Progenitor cell of endocrine pancreas (in vitro differentiated cells): ENCODE measurements at places on chromosomes 12 and 14. TPM values are rescaled to one million over a fixed set of nuclear protein-coding genes. Genes with fewer than 3 reads are reported as not detected.

The TNS2 gene
- total RNA-seq, result 6.6 and 7.3 TPM in 2 replicates

The PLBD1 gene
- total RNA-seq, result 26.1 and 28.3 TPM in 2 replicates

The SMIM41 gene
- not detected in 2 replicates for total RNA-seq

The LPAR5 gene
- total RNA-seq, result 0.27 TPM in 1 of 2 replicates, not detected in the other

The SLC10A1 gene
- not detected in 2 replicates for total RNA-seq

The MGST1 gene
- 198 and 201 TPM in 2 replicates for total RNA-seq

The CFAP54 gene
- 5.9 TPM in 2 replicates for total RNA-seq

The ACVRL1 gene
- 0.18 TPM in 1 of 2 replicates, not detected in the other for total RNA-seq

The GZMB gene
- total RNA-seq, result not detected in 2 replicates

The CLEC4C gene
- total RNA-seq, result not detected in 2 replicates

The CKB gene
- total RNA-seq, result 929 and 983 TPM in 2 replicates

The CPNE6 gene
- not detected in 2 replicates for total RNA-seq

The IFT81 gene
- total RNA-seq, result 46.1 and 48.7 TPM in 2 replicates

The MYRFL gene
- 0.67 and 0.93 TPM in 2 replicates for total RNA-seq

The SLC17A8 gene
- total RNA-seq, result 1.2 and 1.5 TPM in 2 replicates

The MIP gene
- not detected in 2 replicates for total RNA-seq

The OLR1 gene
- total RNA-seq, result not detected in 2 replicates

The EID3 gene
- 2.8 and 2.9 TPM in 2 replicates for total RNA-seq

DNA sequence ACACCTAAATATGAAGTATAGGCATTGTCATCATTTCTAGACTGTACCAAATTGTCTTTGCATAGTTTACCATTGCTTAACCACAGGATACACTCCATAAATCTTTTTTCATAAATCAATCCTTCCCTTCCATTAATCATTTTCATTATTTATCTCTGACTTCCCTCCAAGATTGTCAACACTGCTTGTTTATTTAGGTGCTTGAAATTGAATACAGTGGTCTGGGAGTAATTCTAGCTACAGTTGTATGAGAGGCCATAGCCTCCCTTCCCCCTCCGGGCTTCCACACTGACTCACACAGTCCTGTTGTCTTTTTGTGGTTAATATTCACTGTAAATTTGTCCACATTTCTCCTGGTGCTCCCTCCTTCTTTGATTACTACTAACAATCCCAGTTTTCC, 114.2 kb upstream of the ARID2 start:
- H3K36me3 ChIP-seq, result no peaks in the 10 kb centered on the region
- DNase-seq, result no peak
- H3K27me3 ChIP-seq, result no peaks in the 10 kb centered on the region
- peak overlapping the region; percentile 10 for H3K27ac ChIP-seq

DNA sequence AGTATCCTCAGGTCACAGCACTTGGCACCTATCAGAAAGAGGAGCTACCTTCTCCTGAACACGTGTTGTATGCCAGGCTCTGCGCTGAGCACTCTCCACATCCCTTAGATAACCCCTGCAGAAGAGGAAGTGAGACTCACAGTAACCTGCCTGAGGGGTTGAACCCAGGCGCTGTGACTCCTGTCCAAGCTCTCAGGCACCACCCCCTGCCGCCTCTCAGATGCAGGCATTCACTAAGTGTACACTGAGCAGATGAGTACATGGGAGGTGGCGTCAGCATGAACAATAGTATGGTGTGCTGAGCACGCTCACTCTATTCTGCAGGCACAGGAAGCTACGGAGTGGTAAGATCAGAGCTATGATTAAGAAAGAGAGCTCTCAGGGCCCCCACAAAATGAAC, 21.0 kb upstream of the RIC8B start:
- DNase-seq, result no peak
- H3K4me3 ChIP-seq, result no peak overlapping the region
- H3K4me1 ChIP-seq, result no peaks in the 10 kb centered on the region

- H3K4me1 ChIP-seq, result no peaks in the 10 kb centered on the region
- no peak overlapping the region for H3K4me3 ChIP-seq
- H3K27me3 ChIP-seq, result no peaks in the 10 kb centered on the region
These were observed 73.2 kb downstream of the TTC6 start for GRCh38 chr14:37668646-37669045.

DNA sequence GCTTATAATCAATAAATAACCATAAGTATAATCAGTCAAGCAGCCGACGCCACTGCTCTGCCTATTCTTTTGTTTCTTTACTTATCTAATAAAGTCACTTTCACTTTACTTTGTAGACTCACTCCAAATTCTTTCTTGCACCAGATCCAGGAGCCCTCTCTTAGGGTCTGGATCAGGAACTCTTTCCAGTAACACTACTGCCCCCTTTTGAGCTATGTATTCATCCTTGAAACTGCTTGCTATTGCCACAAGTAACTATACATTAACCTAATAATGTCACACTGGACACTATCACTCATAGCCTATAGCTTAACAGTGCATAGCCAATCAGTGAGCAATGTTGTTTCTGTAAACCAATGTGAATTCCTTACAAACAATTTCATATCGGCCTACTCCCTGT, 2.8 kb upstream of the NID2 start:
- peaks cover 76% of the 10 kb centered on the region for H3K27me3 ChIP-seq
- H3K36me3 ChIP-seq, result no peaks in the 10 kb centered on the region
- no peak overlapping the region for H3K4me3 ChIP-seq
- DNase-seq, result no peak
- H3K27ac ChIP-seq, result no peak overlapping the region

GRCh38 chr12:43540470-43540869, 11.5 kb downstream of the ADAMTS20 start:
- H3K4me1 ChIP-seq, result no peaks in the 10 kb centered on the region

DNA sequence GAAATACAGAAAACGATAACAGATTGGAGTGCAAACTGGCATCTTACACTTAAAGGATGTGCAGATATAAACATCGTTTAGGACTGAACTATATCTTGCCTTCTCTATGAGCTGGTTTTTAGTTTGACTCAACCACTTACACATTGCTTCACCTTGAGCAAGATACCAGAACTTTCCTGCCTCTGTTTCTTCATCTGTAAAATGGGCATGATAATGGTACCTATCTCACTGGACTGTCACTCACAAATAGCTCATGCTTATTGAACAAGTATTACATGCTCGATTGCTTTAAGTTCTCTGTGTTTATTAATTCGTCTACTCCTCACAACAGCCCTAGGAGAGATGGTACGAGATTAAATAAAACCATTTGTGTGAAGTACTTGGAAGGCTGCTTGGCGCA, 7.7 kb downstream of the FZD10 start:
- no peak overlapping the region for H3K4me3 ChIP-seq
- peaks cover 89% of the 10 kb centered on the region for H3K27me3 ChIP-seq
- no peak for DNase-seq
- no peaks in the 10 kb centered on the region for H3K4me1 ChIP-seq
- no peak overlapping the region for H3K27ac ChIP-seq

- H3K27me3 ChIP-seq, result peaks cover 2% of the 10 kb centered on the region
- H3K27ac ChIP-seq, result no peak overlapping the region
- no peaks in the 10 kb centered on the region for H3K36me3 ChIP-seq
- DNase-seq, result peak; percentile 28
- H3K4me3 ChIP-seq, result no peak overlapping the region
These were observed 20.5 kb upstream of the TESC start for GRCh38 chr12:117119592-117120198.

DNA sequence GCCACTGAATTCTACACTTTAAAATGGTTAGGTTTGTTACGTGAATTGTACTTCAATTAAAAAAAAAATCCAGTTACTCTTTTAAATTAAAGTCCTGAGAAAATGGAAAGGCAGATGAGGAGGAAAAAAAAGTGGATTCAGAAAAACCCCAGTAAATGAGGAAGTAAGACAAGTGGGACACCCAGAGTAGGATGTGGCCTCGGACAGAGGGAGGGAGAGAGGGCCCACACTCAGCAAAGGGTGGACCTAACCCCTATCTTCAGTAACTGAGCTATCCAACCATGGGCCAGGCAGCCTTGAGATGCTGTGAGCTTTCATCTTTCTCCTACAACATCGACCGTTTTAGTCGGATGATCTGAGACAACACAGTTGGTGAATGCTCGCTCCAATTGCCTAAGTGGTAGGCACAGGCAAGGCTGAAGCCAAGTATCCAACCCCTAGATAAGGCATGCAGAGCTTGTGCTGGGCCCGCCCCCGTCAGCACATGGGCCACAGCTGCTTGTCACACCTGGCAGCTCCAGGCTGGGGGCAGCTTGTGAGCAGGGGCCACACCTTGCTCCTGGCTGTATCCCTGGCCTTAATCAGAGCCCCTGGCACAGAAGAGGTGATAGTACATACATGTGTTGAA, 142.1 kb downstream of the TTC7B start:
- H3K36me3 ChIP-seq, result peaks cover 20% of the 10 kb centered on the region
- H3K27ac ChIP-seq, result no peak overlapping the region
- H3K27me3 ChIP-seq, result no peaks in the 10 kb centered on the region
- no peak overlapping the region for H3K4me3 ChIP-seq
- no peak for DNase-seq
- H3K4me1 ChIP-seq, result no peaks in the 10 kb centered on the region

GRCh38 chr12:91964501-91964900, 181.1 kb downstream of the BTG1 start:
- peaks cover 10% of the 10 kb centered on the region for H3K4me1 ChIP-seq
- no peak for DNase-seq
- H3K27me3 ChIP-seq, result no peaks in the 10 kb centered on the region
- H3K4me3 ChIP-seq, result no peak overlapping the region

GRCh38 chr12:104187446-104188155, 28.0 kb upstream of the TXNRD1 start:
- peaks cover 1% of the 10 kb centered on the region for H3K36me3 ChIP-seq
- H3K27ac ChIP-seq, result no peak overlapping the region
- no peak overlapping the region for H3K4me3 ChIP-seq
- no peaks in the 10 kb centered on the region for H3K4me1 ChIP-seq
- no peaks in the 10 kb centered on the region for H3K27me3 ChIP-seq
- no peak for DNase-seq

- DNase-seq, result no peak
- H3K4me1 ChIP-seq, result peaks cover 24% of the 10 kb centered on the region
- no peaks in the 10 kb centered on the region for H3K36me3 ChIP-seq
- peaks cover 21% of the 10 kb centered on the region for H3K27me3 ChIP-seq
- no peak overlapping the region for H3K27ac ChIP-seq
These were observed 7.6 kb upstream of the HEBP1 start for GRCh38 chr12:13007496-13008233.

GRCh38 chr14:44149597-44149996, 357.5 kb downstream of the FSCB start:
- peaks cover 2% of the 10 kb centered on the region for H3K4me1 ChIP-seq
- H3K4me3 ChIP-seq, result no peak overlapping the region
- H3K27ac ChIP-seq, result no peak overlapping the region
- peak; percentile 30 for DNase-seq

GRCh38 chr14:74389980-74390379, 36.0 kb downstream of the SYNDIG1L start:
- no peak overlapping the region for H3K27ac ChIP-seq
- peaks cover 9% of the 10 kb centered on the region for H3K27me3 ChIP-seq
- no peak for DNase-seq
- H3K4me3 ChIP-seq, result no peak overlapping the region

DNA sequence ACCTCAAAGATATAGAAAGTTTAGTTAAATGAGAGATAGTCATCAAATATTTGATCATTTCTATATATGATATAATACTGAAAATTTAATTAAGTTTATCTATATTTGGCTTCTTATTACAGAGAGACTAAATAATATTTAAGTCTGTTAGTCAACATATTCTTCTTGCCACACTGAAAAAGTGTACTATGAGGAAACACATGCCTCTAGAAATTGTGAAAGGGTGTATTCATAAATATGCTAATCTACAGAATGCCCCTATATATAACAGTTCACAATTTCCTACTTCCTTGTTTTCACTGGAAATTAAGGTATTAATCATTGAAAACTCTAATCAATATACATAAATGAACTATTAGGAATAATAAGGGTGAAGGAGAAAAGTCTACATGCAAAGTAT, 31.4 kb upstream of the ETV6 start:
- H3K4me1 ChIP-seq, result peaks cover 3% of the 10 kb centered on the region
- no peaks in the 10 kb centered on the region for H3K36me3 ChIP-seq

- H3K27me3 ChIP-seq, result no peaks in the 10 kb centered on the region
- no peak for DNase-seq
- no peak overlapping the region for H3K4me3 ChIP-seq
- H3K36me3 ChIP-seq, result peaks cover 8% of the 10 kb centered on the region
- H3K27ac ChIP-seq, result no peak overlapping the region
These were observed 196.1 kb upstream of the ALG10B start for GRCh38 chr12:38120438-38120837.

GRCh38 chr12:82968631-82969367, 282.1 kb downstream of the TMTC2 start:
- H3K27me3 ChIP-seq, result no peaks in the 10 kb centered on the region
- H3K27ac ChIP-seq, result no peak overlapping the region
- H3K36me3 ChIP-seq, result peaks cover 3% of the 10 kb centered on the region
- H3K4me1 ChIP-seq, result peaks cover 10% of the 10 kb centered on the region

DNA sequence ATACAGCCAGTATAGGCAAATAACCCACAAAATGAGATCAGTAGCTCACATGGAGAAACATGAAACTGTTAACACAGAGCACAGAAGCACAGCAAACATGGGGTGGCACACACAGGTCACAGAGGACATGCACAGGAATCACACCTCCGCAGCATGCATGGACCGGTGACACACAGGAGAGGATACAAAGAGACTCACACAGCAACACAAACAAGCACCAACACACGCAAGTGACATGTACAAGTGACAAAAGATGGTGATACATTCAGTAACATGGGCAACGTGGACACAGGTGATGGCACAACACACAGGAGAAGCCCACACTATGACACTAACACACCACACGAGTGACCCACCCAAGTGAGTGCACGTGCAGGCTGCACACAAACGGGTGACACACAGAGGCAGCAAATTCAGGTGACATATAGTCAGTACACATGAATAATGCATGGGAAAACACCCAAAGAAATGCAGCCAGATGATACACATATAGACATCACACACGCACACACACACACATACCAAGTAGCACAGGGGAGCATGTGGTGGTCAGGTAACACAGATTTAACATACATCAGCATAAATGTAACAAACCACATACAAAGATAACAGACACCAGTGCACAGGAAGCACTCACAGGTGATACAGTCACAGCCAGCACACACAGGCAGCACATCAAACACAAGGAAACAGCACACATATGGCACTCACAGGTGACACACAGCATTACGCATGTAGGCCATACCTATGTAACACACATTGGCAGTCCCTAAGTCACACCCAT, 216.0 kb upstream of the SFSWAP start:
- peaks cover 32% of the 10 kb centered on the region for H3K27me3 ChIP-seq
- H3K36me3 ChIP-seq, result no peaks in the 10 kb centered on the region
- no peak overlapping the region for H3K4me3 ChIP-seq
- no peaks in the 10 kb centered on the region for H3K4me1 ChIP-seq
- H3K27ac ChIP-seq, result no peak overlapping the region
- DNase-seq, result no peak

- H3K36me3 ChIP-seq, result no peaks in the 10 kb centered on the region
- H3K27me3 ChIP-seq, result no peaks in the 10 kb centered on the region
- H3K27ac ChIP-seq, result no peak overlapping the region
- H3K4me3 ChIP-seq, result no peak overlapping the region
- H3K4me1 ChIP-seq, result peaks cover 7% of the 10 kb centered on the region
- DNase-seq, result no peak
These were observed 11.9 kb upstream of the SLC2A13 start for GRCh38 chr12:40117818-40118217.

- no peak for DNase-seq
- peaks cover 11% of the 10 kb centered on the region for H3K36me3 ChIP-seq
- peaks cover 7% of the 10 kb centered on the region for H3K4me1 ChIP-seq
- H3K4me3 ChIP-seq, result no peak overlapping the region
- H3K27ac ChIP-seq, result no peak overlapping the region
- no peaks in the 10 kb centered on the region for H3K27me3 ChIP-seq
These were observed 37.5 kb downstream of the PRORP start for GRCh38 chr14:35159742-35160409.
